Daoy (cell line): ENCODE measurements at places on chromosomes 3 and 15.

- peak; percentile 4 for DNase-seq
These were observed 898.2 kb downstream of the MCTP2 start for GRCh38 chr15:95129574-95129973.

GRCh38 chr3:129547241-129547640 is 4.3 kb downstream of the H1-8 start:
- no peak for DNase-seq

DNA sequence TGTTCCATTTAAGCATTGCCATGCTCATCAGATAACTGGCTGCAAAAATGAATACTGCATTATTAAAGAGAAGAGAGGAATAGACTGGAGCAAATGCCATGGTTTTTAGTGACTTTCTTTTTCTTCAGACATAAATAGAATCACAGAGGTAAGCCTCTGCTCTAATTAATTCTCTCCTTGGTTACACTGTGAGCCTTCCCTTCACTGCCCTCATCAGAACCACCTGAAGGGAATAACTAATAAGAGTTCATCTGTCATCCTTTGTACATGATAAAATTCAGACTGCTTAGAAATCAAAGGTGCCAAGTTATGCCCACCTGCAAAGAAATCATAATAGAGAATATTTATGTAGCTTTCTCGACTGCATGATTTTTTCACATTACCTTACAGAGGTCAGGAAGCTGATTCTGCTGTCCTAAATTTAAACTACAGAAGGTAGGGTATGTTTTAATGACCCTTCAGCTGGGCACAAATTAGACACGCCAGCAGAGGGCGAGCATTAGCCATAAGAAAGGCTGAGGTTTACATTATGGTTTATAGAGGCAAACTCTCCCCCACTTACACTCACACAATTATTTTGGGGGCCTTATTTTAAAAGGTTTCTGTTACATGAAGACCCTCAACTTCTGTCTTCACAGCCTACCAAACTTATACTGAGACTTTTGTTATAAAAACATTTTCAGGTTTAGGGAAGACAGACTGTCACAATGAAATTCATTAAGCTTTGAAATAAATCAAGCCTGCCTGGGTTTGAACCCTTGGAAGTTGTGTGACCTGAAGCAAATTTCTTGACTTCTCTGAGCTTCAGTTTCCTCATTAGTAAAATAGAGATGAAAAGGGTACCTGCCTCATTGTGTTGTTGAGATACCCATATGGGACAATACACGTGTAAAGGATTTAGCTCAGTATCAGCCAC is 15.3 kb upstream of the UNC13C start:
- DNase-seq, result no peak

- peak; percentile 99 for DNase-seq
These were observed 84.8 kb downstream of the SMAD3 start for GRCh38 chr15:67150023-67150860.

- DNase-seq, result no peak
These were observed 1162.6 kb downstream of the ROBO1 start for GRCh38 chr3:78605178-78605577.

GRCh38 chr15:90211440-90212143 is 10.5 kb downstream of the SEMA4B start:
- peak; percentile 95 for DNase-seq

DNA sequence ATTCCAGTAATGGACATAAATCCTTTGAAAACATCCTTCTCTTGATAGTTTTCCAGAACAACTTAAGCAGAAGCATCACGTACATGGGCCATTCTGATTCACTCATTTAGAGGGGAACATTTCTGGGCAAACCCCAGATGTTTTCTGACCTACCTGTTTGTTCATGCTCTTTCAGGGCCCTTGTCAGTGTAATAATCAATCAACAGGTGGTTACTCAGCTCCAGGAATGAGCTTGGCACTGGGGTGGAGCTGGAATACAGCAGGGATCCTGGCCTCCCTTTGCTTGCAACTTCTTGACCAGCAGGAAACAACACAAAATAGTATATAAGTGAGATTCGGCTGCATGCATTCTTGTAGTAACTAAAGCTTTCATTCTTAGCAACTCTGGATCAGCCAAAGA is 9.2 kb upstream of the UBE2E1 start:
- DNase-seq, result no peak

- DNase-seq, result no peak
These were observed 42.8 kb downstream of the TSC22D2 start for GRCh38 chr3:150450916-150451315.

GRCh38 chr3:126317029-126317996 is 39.9 kb downstream of the KLF15 start:
- no peak for DNase-seq

GRCh38 chr3:157261000-157261399 is 101.1 kb upstream of the CCNL1 start:
- DNase-seq, result no peak

GRCh38 chr3:55480911-55481743 is 6.0 kb downstream of the WNT5A start:
- peak; percentile 75 for DNase-seq

- peak; percentile 6 for DNase-seq
These were observed 40.2 kb upstream of the GOLGA8J start for GRCh38 chr15:30042556-30042955.

DNA sequence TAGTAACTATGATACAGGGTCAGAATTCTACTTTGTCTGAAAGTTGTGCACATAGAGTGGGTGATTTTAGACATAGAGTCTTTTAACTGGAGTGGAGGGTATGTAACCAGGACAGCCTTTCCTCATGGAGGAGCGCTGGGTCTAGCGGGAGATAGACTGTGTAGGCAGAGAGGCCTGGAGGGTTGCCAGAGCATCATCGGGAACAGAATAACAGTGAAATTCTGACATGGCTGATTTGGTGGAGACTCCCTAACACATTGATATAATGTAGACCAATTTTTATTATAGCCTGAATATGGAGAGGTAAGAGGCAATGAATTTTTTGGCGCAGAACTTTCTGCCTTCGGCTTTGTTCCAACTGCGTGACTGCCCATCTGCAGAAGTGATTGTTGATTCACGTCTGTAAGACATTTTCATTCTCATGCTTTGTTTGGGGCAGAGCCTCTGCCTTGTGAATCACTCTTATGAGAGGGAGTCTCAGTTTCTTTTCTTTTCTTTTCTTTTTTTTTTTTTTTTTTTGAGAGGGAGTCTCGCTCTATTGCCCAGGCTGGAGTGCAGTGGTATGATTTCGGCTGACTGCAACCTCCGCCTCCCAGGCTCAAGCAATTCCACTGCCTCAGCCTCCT is 16.0 kb downstream of the LPP start:
- no peak for DNase-seq

DNA sequence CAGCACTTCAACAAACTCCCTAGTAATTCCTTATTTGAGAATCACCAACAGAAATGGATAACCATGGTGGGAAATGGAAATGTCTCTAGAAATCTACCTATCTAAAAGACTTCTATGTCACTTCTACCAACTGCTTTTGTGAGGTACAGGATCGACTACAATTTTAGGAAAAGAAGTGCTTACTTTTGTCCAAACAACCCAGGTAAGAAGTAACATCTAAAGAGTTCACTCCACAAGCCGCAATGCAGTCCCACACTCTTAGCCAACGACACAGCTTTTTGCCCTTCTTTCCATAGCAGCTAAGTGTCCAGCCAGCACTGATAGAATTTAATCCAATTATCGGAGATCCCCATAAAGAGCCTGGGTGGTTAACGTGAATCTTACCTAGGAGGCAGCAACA is 28.1 kb downstream of the ANXA2 start:
- DNase-seq, result no peak

GRCh38 chr15:50075319-50075718 is 43.7 kb downstream of the ATP8B4 start:
- no peak for DNase-seq

GRCh38 chr3:33115024-33115768 is 1.4 kb downstream of the CRTAP start:
- DNase-seq, result peak; percentile 84

GRCh38 chr15:91407269-91407889 is 307.3 kb downstream of the SV2B start:
- peak; percentile 64 for DNase-seq
